ENCODE measurements at places on chromosomes 12 and 14.

DNA sequence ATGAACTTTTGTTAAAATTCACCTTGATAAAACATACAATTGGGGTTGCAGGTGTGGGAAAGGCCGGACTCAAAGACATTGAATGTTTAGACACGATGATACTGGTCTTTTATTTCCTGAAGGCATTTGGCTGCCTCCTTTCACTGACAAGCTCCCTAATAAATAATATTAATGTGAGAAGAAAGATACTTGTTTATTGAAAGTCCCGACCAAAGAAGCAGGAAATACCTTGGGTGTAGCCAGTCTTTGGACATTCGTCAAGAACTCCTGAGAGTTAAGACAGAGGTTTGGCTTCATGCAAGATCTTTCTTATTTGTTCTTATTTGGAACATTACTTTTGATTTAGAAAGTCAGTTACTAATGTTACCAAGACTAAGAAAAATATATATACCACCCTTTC, 1133.8 kb upstream of the SEL1L start:
- no peak for DNase-seq

- DNase-seq, result peak; percentile 80
Measured at GRCh38 chr12:78880078-78880477, 15.5 kb downstream of the SYT1 start.

- DNase-seq, result peak; percentile 89
Measured at GRCh38 chr12:52213564-52214420, 19.3 kb upstream of the KRT7 start.

- no peak for DNase-seq
Measured at GRCh38 chr14:89674936-89675335, 257.9 kb upstream of the FOXN3 start.

DNA sequence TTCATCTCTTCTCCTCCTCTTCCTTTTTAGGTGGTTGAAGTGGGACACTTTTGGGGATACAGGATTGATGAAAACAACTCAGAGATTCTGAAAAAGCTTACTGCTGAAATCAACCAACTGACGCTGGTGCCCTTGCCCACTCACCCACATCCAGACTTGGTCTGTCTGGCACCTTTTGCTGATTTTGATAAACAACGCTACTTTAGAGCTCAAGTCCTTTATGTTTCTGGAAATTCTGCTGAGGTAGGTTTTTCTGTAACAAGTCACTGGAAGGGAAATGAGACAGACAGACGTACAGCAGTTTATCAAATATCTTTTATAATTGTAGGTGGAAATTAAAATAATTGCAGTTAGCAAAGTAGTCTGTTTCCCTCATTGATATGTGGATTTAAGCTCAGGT, 60.0 kb upstream of the ASPG start:
- no peak for DNase-seq

DNA sequence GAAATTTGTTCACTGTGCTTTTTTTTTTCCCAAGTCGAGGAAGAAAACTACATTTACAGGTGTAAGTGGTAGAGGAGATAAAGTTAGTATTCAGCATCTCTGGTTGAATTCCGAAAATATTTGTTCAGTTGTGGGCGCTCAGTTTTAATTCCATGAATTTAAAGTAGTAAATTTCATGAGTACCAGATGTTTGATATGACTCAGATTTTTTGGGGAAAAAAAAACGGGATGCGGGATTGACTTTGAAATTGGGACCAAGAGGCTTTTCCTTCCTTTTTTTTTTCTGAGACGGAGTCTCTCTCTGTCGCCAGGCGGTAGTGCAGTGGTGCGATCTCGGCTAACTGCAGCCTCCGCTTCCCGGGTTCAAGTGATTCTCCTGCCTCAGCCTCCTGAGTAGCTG, 1.6 kb downstream of the TULP3 start:
- no peak for DNase-seq

- peak; percentile 97 for DNase-seq
Measured at GRCh38 chr12:54300732-54301427, at the start of gene NFE2. Gene NFE2, minus strand, starts transcription at chr12:54301015. Its CDS starts 5,767 bp downstream, at chr12:54295248.

GRCh38 chr12:100346660-100347059, 10.2 kb upstream of the SLC17A8 start:
- no peak for DNase-seq

DNA sequence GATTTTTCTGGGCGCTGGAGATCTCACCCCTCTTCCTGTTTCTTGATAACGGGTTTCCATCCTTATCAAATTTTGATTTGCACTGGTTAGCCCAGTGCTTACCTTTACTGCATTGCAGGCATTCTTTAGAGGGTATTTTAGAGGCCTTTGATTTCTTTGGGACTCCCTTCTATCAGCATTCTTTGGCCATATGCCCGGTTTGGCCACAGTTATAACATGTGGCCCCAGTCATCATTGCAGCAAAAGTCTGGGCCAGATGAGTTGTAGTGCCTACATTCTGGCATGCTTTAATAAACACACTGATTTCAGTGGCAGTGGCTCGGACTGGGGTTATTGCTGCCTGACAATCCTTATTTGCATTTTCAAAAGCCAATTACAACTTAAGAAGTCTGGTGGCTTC, 82.3 kb downstream of the KCNMB4 start:
- DNase-seq, result no peak

DNA sequence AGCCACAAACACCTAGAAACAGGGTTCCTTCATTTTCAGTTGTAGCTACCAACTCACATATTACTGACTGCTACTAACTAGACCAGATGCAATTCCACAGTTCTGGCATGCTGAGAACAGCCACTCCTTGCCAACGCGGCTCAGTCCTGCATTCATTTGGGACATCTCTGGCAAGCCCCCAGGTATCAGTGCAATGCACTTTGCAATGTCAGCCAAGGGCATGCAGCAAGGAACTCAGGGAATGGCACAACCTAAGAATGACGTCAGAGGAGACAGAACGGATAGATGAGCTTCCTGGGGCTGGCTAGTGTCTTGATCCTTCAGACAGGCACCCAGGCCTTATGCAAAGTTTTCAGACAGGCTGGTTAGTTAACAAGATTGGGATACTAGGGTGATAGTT, 29.6 kb downstream of the MAP3K9 start:
- no peak for DNase-seq

DNA sequence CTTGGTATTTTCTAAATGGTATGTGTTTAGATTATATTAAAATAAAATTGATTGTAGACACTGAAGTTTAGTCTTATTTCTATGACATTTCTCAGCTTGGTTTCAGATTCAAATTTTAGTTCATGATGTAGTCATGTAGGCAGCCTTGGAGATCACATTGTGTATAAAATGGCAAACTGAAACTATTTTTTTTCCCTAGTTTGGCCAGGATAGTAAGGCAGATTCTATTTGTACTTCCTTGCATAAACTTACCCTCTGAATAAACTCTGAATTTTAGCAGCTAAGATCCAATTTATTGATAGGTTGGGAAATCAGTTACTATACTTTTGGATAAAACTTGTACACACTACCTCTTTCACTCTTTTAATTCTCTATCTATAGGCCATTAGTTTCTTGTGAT, 30.4 kb downstream of the PAPOLA start:
- no peak for DNase-seq

- no peak for DNase-seq
Measured at GRCh38 chr12:132851465-132851864, 22.8 kb upstream of the GOLGA3 start.

DNA sequence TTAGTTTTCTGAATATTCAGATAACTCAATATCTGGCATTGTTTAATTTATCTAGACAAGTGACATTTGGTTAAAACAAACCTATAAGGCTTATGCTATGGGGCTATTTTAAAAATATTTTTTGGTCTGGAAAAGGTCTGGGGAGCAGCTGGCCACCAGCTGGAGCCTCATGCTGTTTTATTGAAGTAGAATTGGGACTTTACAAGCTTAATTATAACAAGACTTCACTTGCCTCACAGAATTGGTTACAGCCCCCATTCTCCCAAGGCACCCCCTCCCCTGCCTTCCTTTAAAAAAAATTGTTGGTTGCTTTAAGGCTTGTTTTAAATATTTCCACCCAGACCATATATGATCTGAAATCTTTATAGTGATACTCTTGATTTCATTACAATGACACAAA, 453.9 kb downstream of the ADAMTS20 start:
- no peak for DNase-seq

DNA sequence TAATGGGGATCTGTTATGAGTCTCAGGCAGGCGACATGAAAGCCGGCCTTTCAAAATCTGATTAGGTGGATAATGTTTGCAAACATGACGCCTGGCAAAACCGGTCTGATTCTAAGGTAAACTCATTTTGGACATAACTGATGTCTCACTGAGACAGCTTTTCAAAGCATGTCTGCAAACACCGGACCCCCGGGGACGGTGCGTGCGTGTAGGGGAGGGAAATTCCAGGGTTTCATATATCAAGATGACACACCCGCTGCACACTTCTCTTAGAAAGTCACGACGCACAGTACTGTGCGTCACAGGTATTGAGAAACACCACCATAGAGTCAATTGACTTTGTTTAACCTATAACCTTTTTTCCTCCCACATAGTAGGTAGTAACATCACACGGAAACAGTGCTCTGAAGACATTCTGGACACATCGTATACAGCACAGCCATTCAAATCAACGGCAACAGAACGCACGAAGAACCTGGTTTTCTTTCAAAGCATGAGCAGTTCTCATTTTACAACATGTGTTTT, 43.9 kb upstream of the TESC start:
- DNase-seq, result no peak

GRCh38 chr12:105352052-105352451, 21.6 kb downstream of the C12orf75 start:
- DNase-seq, result no peak

DNA sequence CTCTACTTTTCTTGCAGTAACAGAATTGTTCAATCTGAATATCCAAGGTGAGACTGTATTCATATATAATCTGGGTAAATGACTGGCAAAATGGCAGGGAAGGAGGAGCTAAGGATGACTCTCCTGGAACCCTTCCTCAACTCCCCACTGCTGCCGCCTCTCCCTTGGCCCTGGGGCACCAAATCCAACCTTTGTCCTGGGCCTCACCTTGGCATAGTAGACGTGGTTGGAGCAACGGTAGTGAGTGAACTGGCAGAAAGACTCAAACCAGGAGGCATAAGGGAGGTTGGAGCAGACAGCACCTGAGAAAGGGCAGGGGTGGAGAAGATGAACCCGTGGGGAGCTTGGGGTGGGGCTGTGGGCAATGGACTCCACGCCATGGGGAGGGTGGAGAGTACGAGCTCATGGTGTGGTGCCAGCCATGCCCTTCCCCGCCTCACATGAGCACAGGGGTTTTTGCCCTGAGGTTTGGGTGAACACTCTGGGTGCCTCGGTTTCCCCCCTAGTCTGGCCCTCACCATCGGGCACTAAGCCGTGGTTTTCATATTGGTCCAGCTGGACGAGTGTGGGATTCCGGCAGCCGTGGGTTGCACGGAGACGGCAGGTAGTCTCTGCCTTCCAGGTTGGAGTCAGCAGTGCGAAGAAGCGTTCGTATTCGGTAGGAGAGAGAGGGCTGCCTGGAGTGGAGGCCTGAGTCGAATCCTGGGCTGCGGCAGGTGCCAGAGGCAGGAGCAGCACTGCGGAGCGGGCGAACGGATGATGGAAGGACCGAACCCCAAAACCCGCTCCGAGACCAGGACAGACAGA, 753 bp downstream of the ACRBP start:
- DNase-seq, result no peak

DNA sequence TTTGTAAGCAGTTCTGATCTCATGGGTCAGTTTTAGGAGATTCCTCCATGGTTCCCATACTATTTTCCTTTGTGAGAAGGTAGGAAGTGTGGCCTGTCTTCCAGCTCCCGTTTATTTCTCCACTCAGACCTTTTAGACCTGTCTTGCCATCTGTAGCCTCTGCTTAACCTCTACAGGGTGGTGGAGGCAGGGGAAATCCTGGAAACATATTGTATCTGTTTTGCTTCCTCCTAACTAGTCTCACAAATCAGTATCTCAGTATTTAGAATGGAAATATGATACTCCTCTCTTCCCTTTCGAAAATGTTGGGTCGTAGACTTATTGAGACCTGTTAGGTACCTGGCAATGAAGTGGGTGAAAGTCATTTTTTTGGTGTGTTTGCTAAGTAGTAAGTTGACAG, 399.4 kb upstream of the RGS6 start:
- DNase-seq, result no peak

DNA sequence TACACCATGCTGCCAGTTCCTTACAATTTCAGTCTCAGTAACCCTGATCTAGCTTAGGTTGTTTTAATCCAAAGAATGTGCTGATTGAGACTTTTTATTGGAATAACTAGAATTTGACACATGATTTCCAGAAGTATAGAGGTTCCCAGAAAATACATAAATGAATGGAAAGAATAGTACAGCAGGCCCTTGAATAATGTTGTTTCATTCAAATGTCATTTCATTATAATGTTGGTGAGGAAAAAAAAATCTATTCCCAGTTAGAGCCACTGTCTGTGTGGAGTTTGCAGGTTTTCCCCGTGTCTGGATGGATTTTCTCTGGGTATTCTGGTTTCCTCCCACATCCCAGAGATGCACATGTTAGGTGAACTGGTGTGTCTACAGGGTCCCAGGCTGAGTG, 273.5 kb upstream of the GARIN6 start:
- DNase-seq, result no peak

GRCh38 chr12:92718483-92718990, 15.7 kb downstream of the PLEKHG7 start:
- DNase-seq, result no peak

DNA sequence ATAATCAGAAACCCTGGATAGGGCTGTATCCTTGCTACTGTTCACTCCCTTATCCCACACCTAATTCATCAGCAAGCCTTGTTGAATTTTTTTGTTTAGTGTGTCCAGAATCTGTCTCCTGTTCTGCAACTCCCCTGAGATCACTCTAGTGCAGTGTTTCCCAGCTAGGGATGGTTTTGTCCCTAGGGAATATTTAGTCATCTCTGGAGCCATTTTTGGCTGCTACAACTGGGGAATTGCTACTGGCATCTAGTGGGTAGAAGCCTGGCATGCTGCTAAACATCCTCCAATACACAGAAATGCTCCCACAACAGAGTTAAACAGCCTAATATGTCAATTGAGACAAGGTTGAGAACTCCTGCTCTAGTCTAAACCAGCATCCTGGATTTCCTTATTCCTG, 248.0 kb downstream of the NPAS3 start:
- DNase-seq, result no peak

DNA sequence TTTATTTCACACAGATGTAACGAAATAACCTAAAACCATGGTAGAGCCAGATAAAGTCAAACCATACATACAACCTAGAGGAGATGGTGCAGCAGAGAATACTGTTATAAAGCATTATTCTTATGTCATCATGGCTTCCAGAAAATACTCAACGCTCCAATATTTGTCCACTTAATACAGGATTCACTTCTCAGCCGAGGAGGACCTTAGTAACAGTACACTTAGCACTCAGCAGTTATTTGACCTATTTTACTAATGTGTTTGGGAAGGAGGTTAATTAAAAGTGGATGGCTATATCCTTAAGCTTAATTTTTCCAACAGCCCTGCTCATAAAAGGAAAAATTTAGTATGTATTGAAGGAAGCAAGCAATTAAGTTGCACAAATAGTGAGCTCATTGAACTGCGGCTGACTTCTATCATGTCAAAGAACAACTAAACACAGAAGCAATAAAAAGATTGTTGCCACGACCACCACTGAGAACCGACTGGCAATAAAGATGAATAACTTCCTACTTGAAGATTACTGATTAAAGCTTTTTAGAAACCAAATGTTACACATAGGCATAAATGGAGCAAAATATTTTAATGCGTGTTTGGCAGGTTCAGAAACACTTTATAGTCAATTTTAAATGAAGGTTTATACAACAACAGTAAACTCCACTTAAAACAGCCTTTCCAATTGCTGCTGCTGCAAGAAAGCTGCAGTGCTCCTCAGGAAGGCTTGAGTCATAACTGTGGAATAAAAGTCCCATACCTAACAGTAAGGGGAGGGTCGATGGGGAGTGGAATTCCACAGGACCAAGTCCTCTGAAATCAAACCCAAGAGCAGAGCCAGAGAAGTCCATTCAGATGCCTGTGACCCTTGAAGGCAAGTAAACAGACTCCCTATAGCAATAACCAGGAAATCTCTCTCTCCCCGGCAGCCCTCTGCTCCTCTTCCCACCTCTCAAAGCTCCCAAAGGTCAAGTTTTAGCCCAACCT, 218.9 kb upstream of the CDKN3 start:
- no peak for DNase-seq
